ENCODE measurements at places on chromosomes 5 and 9. TPM values are rescaled to one million over a fixed set of nuclear protein-coding genes. Genes with fewer than 3 reads are reported as not detected.

GRCh38 chr5:146068206-146068605 lies 37.2 kb downstream of the PLAC8L1 start:
- DNase-seq = no peak

DNA sequence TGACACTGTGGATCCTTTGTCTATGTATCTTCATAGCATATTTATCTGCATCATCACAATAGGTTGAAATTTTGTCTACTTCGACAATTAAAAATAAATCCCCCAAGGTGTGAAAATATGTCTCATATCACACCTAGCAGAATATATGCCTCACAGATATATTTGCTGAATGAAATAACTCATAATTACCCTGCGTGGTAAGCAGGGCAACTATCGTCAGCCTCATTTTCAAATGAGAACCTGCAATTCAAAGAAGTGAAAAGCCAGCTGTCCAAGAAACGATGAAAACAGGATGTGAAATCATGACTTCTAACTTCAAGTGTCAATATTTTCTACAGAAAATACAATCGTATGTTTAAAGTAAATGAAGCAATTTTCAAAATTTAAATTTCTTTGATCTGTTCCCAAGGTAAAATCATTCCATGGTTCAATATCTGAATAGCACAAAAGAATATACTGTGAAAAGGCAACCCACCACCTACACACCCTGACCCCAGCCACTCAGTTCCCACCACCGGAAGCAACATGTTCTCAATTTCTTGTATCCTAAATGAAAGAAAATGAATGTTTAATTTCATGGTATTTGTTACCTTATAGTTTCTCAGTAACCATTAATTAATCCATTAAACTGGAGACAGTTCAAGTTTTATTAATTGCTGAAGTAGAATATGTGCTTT lies 57.1 kb downstream of the TBCA start:
- no peak for DNase-seq

- no peak for DNase-seq
These were observed 63.0 kb downstream of the C5orf15 start for GRCh38 chr5:133905424-133905823.

- DNase-seq = no peak
These were observed 265.2 kb downstream of the ADAMTSL1 start for GRCh38 chr9:18739127-18739526.

DNA sequence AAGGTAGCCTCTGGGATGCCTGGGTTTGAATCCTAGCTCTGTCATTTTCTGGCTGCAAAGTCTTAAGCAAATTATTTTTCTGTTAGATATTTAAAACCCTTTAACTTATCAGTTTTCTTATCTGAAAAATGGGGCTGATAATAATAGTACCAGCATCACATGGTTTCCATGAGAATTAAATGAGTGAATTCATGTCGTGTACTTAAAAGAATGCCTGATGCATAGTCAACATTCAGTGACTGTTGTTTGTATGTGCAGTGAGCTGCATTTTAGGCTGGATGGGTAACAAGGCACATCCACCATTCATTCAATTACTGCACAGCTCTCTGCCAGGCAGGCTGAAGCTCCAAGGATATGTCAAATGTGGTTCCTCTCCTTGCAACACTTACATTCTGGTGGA lies 122.0 kb downstream of the PPP2R2B start:
- no peak for DNase-seq

GRCh38 chr9:4243113-4243512 lies 56.8 kb downstream of the GLIS3 start:
- no peak for DNase-seq

- no peak for DNase-seq
These were observed 406.4 kb downstream of the ZSWIM6 start for GRCh38 chr5:61738446-61738845.

DNA sequence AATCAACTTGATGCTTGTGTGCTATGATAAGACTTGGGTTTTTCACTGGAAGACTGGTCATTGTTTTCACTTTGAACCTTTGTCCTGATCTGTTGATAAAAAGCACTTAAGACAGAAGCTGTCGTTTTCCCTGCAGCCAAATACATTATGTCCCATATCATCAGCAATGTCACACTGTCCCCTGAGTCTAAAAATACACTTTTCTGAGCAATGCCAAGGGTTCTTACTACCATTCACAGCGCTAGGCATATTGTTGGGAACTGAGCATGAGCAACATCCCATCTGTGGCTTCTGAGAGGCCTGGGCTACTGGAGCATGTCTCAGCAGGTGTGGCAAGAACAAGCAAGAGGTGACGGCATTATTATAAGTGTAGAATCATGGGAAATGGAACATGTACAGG lies 81.8 kb downstream of the SEMA6A start:
- DNase-seq = no peak

DNA sequence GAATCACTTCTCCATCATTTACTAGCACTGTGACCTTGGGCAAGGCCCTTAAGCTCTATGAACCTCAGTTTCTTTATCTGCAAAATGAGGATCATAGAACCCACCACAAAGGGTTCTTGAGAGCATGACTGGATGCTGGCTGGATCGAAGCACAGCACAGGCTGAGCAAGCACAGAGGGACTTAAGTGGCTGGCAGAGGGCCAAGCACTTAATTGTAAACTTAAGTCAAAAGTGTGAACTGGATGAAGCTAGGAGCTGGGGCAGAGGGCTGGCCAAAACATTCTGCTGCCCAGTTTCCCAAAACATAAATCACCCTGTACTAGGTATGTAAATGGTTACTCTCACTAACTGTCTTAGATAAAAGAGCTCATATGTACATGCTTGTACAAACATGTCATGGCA lies 112.3 kb upstream of the WWC1 start:
- DNase-seq = peak; percentile 13

- no peak for DNase-seq
These were observed 536.5 kb upstream of the CDH10 start for GRCh38 chr5:25181249-25181648.

- DNase-seq = no peak
These were observed 40.8 kb downstream of the GSN start for GRCh38 chr9:121308765-121309164.

The ADAMTS6 gene
- total RNA-seq = 16.5 TPM

The CMBL gene
- total RNA-seq = 11.4 TPM

The PLPP1 gene
- 68.1 TPM for total RNA-seq

The PCDHAC2 gene
- total RNA-seq = 0.17 TPM

The PRRC2B gene
- total RNA-seq = 38.2 TPM

The PCA3 gene
- not detected for total RNA-seq

Measured in M059J (cell line).